ENCODE measurements at places on chromosomes 3 and 15.

DNA sequence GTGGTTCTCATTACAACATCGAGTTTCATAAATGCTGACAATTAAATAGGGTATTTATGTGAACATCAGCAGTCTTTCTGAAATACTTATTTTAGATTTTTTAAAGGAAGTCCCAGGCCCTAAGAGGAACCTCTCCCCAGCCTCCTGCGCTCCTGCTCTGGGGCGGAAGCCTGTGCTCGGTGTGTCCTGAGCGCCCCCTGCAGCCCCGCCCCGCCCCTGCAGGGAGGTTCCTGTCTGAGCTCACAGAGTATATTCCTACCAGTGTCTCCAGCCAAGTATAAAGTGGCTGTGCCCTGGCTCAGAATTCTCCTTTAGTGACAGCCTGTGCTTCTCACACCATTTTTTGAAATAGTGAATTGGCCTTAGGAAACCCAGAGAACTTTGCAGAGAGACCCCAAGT lies 567.9 kb downstream of the GOLGA6L6 start:
- no peak for DNase-seq

DNA sequence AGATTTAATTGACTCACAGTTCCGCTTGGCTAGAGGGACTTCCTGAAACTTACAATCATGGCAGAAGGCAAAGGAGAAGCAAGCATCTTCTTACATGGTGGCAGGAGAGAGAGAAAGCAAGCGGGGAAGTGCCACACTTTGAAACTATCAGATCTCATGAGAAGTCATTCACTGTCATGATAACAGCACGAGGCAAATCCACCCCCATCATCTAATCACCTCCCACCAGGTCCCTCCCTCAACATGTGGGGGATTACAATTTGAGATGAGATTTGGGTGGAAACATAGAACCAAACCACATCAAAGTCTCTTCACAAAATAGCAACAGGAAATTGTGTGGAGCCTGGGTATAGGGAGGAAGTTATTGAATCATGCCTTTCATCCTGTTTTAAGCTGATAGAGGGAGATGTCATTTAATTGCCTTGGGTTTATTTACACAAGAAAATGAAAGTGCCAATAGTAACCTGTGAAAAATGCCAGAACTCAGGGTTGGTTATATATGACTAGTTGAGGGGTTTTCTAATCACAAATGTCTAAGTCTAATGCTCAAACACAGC lies 624.8 kb upstream of the LMCD1 start:
- peak; percentile 17 for DNase-seq

DNA sequence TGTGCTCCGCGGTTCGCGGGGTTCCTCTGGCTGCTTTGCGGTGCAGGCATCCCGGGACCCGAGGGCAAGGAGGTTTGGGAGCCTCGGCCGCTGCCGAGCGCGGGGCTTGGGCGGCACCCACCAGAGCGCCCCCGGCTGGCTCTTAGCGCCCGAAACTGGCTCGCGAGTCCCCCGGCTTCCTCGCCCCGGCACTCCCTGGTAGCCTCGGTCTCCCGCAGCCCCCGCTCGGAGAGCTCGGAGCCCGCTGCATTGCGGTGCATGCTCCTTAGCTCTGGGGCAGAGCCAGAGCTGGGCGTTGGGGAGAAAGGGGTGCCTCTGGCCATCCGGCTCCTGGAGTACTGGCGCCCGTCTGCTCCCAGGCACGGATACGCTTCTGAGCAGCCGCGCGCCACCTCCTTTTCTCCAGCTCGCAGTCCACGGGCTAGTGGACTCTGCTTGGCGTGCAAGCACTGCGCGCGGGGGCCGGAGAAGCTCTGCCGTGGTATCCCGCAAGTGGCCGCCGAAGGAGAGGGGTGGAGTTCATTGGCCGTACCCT lies 753 bp downstream of the EPHB1 start:
- DNase-seq, result no peak

- DNase-seq, result no peak
These were observed 200.3 kb upstream of the IL12A start for GRCh38 chr3:159788291-159788690.

DNA sequence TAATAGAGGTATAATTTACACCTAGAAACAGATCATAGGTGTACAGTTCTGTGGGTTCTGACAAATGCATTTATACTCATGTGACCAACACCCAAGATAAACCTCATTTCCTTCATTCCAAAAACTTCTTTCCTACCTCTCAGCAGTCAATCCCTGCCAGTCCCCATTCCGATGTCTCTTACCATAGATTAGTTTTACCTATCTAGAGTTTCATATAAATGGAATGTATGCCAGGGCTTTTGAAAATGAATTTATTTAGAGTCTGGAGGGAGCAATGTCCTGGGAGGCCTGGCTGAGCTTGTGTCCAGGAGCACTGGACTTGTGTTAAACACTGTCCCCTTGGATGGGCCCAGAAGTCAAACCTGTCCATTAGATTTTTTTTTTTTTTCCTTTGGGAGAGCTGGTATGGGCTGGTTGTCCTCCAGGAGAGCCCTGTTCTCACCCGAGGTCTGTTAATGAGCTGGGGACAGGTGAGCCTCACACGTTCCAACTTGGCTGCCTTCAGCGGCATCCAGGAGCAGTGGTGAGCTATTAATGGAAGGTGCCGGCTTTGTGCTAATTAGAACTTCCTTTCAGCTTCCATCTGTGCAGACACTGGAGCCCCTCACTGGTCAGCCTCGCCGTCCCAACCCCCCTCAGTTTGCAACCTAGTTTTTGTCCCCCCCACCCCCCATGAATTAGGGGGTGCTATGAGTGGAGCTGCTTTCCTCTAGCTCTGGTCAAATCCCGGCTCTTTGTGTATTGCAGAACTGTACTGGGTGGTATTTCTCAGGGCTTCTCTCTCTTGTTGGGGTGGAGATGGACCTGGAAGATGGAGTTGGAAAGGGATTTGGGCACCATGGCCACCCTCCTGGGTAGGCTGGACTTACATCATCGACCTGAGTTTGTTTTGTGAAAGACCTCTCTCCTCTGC lies 40.7 kb upstream of the POLG start:
- DNase-seq, result no peak

GRCh38 chr3:67386451-67386850 lies 268.0 kb downstream of the SUCLG2 start:
- DNase-seq, result no peak

DNA sequence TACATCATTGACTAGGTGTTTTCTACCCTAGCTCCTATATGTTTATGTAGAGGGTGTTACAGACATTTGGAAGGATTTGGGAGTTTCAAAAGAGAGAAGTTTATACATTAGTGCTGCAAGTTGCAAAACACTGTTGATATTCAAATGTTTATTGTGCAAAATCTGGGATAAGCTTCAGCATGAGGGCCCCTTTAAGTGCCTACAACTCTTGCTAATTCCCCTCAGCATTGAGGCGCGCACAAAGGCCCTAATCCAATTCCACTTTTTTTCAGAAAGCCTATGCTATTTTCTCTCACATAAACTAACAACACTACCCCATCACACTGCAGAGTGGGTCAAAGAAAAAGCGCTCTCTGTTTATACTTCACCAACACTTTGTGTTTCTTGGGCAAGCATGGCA lies 208.0 kb downstream of the NR2F2 start:
- no peak for DNase-seq

- DNase-seq, result no peak
These were observed 551 bp downstream of the DNAJC13 start for GRCh38 chr3:132417695-132418411.

DNA sequence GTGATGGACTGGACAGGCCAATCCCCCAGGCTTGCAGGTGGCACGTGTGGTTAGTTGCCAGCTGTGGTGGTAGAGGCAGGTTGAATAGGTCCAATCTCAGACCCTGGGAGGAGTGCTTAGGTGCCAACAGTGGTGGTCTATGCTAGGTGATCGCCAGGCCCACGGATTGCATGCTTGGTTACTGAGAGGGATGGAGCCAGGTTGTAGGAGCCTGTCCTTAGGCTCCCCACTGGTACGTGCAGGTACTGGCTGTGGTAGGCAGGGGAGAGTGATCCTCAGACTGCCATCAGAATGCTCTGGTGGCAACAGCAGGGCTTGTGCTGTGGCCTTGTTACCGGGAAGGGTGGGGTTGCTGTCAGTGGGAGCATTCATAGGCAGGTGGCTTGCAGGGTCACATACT lies 44.7 kb downstream of the NCK1 start:
- DNase-seq, result no peak

DNA sequence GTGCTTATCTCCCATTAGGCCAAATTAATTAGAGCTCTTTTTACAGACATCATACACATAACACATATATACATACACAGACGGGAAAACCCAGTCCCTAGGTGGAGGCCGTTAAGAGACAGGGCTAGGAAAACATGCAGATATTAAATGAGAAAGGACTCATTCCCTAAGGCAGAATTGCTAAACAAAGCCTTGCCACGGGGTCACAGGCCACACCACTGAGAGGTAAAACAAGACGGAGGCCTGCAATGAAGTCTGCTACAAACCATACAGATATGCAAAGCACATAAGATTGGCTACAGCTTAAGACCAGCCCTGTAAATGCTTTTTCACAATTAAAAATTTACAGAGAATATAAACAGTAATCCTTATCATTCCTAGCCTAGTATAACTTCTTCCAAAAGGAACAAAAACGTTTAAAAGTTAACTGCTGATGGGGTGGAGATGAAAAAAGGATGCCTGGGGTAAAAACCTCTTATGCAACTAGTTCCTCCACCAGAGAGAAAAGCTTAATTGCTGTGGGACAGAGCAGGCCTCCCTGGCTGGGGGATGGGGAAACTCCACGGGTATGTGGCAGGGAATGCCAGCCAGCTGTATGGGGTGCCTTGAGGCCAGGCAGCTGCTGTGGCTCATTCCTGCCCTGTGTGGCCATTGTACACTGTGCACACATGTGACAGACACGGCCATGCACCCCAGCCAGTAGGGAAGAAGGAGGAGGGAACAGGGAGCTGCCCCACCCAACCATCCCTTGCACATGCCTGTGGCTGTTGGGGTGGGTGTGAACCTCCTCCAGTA lies 481.4 kb upstream of the LMCD1 start:
- DNase-seq, result no peak

GRCh38 chr15:55116636-55117035 lies 80.1 kb downstream of the RSL24D1 start:
- DNase-seq, result no peak

GRCh38 chr15:58518626-58519025 lies 86.8 kb downstream of the LIPC start:
- no peak for DNase-seq

DNA sequence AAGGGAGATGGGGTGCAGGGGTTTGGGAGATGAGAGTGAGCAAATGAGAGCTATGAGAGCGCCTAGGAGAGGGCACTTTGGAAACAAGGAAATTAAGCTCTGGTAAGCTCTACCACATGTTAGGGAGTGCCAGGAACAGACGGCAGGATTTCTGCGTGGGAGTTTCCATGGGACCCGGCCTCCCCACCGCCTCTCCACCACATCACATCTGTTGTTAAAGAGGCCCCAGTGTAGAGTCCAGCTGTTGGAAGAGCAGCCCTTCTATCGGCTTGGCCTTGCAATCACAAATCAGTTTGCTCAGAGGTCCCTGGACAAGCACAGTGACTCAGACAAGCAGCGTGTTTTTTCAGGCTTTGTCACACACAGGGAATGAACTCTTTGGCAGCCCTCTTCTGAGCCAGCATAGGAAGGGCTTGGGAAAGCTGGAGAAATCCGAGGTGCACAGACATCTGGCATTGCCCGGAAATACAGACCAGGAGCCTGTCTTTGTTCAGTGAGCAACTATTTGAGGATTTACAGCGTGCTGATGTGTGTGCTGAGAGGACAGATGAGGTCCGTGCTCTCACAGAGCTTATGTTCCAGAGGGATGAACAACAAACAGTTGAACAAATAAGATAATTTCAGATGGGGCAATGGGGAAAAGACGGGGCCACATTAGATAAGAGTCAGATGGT lies 370.6 kb upstream of the PROK2 start:
- DNase-seq, result no peak

DNA sequence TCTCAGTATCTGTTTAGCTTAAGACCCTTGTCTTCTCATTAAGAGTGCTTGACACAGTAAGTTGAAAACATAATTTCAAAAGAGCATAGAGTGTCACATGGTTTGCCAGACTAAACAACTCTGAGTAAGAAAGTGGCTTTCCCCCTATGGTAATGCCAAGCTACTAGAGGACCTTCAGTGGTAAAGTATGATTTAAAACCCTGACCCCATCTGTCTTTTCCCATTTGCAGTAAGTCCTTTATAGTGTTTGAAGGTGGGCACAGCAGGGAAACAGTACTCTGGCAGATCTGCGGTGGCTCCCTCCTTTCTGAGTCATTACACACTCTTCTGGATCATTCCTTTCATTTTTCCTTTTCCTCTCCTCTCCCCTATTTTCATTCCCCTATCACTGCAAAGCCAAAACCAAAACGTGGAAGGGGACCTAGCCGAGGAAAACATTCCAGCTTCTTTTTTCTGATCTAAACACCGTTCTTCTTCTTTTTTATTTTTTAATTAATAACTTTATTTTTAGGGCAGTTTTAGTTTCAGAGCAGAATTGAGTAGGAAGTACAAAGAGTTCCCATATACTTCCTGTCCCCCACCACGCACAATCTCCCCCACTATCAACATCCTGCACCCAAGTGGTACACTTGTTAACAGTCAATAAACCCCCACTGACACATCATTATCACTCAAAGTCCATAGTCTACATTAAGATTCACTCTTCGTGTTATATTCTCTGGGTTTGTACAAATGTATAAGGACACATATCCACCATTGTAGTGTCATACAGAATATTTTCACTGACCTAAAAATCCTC lies 74.7 kb downstream of the PPARG start:
- no peak for DNase-seq

- no peak for DNase-seq
These were observed 715.5 kb downstream of the GBE1 start for GRCh38 chr3:81045976-81046375.

DNA sequence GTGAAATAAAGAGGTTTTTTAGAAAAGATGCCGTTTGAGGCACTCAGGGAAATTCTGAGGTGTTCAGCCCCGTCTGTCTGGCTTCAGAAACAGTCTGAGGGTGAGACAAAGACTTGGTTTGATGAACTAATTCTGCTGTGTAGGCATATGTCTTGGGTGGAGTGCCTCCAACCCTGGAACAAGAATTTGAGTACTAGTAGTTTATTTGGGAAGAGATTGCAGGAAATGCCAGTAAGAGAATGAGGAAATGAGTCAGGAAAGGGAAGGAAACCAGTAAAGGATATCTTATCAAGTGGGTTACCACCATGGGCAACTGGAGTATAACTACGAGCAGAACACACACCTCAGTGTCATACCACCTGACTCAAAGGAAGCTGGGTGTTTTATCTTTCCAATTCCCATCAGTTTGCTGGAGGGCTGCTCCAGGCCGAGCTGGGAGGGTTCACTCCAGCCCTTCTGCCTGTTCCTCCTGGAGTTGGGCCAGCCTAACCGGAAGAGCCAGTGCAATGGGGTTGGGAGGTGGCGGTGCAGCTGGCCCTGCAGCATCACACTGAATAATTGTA lies 75.3 kb downstream of the TGFBR2 start:
- DNase-seq, result no peak

Data from stimulated activated CD4-positive, alpha-beta T cell treated with anti-CD3 and anti-CD28 coated beads, Interleukin-1b, Interleukin-23, amount 100 ng/mL, for 1 hour (primary cell).